ENCODE measurements at places on chromosomes 13 and 19.

- DNase-seq = no peak
Measured at GRCh38 chr19:7529246-7529600, 6.3 kb upstream of the PNPLA6 start.

DNA sequence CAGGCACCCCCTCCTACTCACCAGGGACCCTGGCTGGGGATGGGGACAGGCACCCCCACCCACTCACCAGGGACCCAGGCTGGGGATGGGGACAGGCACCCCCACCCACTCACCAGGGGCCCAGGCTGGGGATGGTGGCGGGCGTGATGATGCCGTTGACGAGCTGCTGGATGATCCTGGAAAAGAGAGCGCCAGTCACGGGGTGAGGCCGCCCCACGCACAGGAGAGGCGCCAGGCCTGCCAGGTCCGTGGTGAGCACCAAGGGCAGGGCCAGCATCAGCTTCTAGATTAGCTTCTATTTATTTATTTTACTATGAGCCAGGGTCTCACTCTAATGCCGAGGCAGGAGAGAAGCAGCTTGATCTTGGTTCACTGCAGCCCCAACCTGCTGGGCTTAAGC, 10.4 kb downstream of the FGF22 start:
- no peak for DNase-seq

DNA sequence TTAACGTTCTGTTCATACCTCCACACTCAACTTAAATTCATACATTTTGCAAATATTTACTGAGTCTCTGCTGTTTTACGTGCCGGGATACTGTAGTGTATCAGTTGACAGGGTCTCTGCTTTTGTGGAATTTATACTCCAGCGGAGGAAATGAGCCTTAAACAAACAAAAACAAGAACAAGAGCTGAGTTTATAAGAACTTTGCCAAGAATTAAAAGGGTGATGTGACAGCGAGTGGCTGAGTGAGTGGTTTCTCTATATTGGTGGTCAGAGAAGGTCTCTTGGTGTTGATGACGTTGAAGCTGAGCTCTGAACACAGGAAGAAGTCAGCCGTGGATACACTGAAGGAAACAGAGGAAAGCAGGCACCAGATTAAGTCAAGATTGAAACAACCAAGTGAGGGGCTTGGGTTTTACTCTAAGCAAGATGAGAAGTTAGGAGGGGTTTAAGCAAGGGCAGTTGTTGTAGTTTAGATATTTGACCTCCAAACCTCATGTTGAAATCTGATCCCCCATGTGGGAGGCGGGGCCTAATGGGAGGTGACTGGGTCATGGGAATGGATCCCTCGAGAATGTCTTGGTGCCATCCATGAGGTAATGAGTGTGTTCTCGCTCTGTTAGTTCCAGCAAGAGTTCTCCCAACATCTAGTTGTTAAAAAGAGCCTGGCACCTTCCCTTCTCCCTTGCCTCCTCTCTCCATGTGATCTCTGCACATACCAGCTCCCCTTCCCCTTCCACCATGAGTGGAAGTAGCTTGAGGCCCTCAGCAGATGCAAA, 248.3 kb downstream of the DCLK1 start:
- no peak for DNase-seq

- DNase-seq = no peak
Measured at GRCh38 chr13:30141775-30142485, 165.4 kb downstream of the KATNAL1 start.

DNA sequence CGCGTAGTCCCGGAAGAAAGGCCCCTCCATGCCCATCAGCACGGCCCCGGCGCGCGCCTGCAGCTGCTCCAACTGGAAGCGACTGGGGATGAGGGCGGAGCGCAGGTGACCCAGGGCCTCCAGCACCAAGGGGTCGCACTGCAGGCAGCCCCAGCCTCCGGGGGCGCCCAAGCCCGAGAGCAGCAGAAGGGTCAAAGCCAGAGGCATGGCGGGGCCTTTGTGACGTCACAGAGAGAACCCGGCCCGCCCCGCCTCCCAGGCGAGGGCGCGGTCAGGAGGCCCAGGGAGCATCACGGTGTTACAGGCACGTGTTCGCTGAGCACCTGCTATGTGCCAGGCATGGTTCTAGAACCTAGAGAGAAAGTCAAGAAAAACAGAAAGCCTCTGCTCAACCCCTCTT, at the start of gene IZUMO2:
TSS of gene IZUMO2 (minus strand) at position 294 of the 400 bp plus-strand sequence. CDS start at position 207, 87 bp downstream.
- DNase-seq = no peak

- no peak for DNase-seq
Measured at GRCh38 chr19:19737559-19738332, 4.8 kb upstream of the ZNF14 start.

DNA sequence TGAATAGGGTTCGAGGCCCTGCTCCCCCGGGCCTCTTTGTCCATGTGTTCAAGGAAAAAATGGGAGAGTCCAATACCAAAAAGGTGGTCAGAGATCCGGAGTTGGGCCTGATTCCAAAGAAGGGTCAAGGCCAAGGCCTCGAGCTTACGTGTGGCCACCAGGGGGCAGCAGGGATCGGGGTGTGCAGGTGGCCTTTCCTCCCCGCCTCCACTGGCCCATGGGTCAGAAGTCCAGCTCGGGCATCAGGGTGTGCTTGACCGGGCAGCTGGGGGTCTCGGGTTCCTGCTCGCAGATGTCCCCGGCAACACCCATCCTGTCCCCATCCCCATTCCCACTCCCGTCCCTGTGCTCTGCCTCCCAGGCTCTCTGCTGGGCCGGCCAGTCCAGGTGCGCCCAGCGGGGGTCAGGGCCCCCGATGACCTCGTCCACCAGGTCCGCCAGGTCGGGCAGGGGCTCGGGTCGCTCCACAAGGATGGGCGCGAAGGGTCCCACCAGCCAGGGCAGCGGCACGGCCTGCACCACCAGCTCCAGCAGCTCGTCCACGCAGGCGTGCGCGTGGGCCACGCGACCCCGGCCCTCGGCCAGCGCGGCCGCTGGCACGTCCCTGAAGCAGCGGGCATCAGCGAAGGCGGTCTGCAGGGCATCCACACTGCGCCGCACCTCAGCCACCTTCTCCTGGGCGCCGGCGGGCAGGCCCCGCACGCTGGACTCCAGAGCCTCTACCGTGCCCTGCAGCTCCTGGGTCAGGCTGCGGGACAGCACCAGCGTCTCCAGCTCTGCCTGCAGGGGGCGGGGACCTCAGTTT, 5.2 kb upstream of the PLIN4 start:
- DNase-seq = peak; percentile 16

GRCh38 chr13:100382785-100383184, 205.8 kb downstream of the GGACT start:
- DNase-seq = peak; percentile 51

- DNase-seq = no peak
Measured at GRCh38 chr19:52101866-52102562, 6.4 kb upstream of the ZNF841 start.

- peak; percentile 32 for DNase-seq
Measured at GRCh38 chr13:106291006-106291405, 244.5 kb downstream of the EFNB2 start.

DNA sequence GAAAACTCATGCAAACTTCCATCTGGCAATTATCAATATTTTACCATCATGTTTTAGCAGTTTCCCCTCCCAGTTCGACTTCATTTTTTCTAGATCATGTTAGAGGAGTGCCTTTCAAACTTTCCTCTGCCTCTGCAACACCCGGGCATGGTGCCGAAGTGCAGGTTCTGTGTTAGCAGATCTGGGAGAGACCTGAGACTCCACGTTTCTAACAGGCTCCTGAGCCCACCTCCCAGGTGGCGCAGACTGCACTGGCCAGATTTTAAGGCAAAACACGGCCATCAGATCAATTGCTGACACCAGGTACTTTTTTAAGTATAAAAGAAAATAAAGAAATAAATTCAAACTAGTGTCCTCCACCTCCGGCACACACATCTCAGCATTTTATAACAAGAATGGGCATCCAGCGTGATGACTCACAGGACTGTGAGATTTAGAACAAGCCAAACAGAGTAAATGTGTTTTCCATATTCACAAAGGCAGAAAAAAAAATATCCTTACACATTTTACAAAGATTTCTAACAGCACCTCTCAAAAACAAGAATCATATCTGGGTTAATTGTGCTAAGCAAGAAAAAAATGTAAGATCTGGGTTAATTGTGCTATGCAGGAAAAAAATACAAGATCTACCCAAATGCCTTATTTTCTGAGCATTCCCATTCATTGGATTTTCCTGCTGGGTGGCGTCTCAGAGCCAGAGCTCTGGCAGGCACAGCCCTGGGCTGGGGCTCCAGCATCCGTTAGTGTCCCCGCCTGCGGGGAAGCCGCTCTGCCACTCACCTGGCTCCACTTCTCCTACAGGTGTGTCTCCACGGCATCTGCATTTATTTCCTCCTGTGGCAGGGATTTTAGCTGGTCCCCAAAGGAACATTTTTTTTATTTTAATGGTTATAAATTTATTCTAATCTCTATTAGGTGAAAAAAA, 127.9 kb upstream of the SOX1 start:
- DNase-seq = no peak

- peak; percentile 44 for DNase-seq
Measured at GRCh38 chr13:77002590-77003190, 10.8 kb downstream of the CLN5 start.

DNA sequence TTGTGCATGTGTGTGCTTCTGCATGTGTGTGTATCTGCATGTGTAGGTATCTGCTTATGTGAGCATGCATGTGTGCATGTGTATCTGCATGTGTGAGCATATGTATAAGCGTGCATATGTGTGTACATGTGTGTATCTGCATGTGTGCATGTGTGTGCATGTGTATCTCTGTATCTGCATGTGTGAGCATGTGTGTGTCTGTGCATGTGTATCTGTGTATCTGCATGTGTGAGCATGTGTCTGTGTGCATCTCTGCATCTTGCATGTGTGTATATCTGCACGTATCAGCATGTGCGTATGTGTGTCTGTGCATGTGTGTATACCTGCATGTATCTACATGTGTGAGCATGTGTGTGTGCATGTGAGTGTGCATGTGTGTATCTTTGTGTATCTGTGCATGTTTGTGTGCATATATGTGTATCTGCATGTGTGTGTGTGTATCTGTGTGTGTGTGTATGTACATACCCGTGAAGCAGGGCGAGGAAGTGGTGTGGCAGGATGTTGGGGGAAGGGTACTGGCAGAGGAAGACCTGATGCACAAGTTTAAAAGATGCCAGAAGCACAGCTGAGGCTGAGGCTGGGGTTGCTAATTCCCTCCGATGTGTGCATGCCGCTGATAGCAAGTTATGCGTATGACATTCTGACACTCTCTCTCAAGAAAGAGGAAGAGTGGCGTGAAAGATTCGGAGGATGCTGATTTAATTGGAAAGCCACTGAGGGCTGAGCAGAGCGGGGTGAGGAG, 64.2 kb downstream of the TEX29 start:
- DNase-seq = no peak

DNA sequence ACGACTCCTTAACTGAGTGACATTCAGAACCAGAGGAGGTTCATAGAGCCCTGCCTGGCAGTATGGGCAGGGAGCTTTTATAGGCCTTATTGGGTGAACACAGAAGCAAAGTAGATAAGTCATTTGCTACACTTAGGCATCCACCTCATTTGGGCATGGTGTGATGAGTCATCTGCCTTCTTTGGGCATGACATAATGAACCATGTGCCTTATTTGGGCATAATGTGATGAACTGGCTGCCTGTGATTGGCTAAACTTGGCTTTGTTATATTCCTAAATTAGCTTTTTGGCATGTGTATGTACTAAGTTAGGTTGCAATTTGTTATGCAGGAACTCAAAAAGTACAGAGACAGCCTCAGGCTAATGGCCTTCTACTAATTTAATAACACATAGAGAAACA, 2210.2 kb upstream of the PCDH20 start:
- peak; percentile 20 for DNase-seq

DNA sequence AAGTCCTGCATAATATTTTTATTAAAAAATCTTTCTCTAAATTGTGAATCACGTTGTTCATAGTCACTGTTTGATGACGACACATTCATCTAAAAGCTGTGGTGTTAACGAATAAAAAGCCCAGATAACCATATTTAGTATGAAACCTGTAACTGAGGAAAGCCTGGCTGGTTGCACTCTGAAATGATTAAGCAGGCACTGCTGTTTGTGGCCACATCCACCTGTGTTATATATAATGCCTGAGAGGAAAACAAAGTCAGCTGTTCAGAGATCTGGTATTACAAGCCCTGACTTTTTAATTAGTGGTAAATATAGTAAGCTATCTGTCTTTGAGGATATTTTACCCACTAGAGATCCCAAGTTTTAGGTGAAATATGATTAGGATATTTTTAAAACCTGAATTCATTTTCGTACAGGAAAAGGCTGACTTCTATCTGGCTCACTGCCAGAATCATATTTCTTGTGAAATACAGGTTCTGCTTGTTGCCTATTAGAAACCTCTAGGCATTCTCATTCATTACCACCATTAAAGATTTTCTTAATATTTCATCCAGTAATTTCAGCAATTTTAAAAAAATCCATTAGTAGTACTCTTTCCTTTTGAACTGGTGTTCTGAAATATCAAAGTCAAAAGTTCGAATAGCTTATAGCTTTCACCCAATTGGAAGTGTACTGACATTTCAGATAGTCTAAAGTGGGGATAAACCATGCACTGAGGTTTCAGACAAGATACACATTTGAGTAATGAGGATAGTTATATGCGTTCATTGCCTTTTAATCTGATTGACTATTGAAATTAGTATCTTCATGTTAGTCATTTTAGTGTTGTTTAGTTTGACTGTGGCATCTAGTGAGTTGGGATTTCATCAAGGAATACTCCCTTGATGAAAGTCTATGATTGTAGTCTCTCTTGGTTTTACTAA, 79.7 kb downstream of the LMO7 start:
- peak; percentile 62 for DNase-seq

- no peak for DNase-seq
Measured at GRCh38 chr13:108185223-108185622, 30.1 kb downstream of the LIG4 start.

GRCh38 chr19:55118401-55118991, 1.1 kb upstream of the PPP1R12C start:
- peak; percentile 61 for DNase-seq

- no peak for DNase-seq
Measured at GRCh38 chr19:53878776-53879139, 3.2 kb upstream of the PRKCG start.
